ENCODE measurements at places on chromosomes 11 and 22. TPM values are rescaled to one million over a fixed set of nuclear protein-coding genes. Genes with fewer than 3 reads are reported as not detected.

PRR33 gene
- not detected for total RNA-seq

DCHS1 gene
- 0.21 TPM for total RNA-seq

PAMR1 gene
- 4.5 TPM for total RNA-seq

MUC6 gene
- not detected for total RNA-seq

MMP13 gene
- 2.3 TPM for total RNA-seq
